ENCODE measurements at places on chromosomes 7 and 10. TPM values are rescaled to one million over a fixed set of nuclear protein-coding genes. Genes with fewer than 3 reads are reported as not detected.
A peak's percentile ranks its signal among the peaks of the same experiment; 100 is the strongest.

The HACD1 gene
- 87.7 TPM for total RNA-seq

GRCh38 chr10:102140218-102140617 is 7.4 kb downstream of the PPRC1 start:
- no peak for DNase-seq

- peak; percentile 8 for DNase-seq
These were observed 265.6 kb upstream of the FOXK1 start for GRCh38 chr7:4416396-4417056.

DNA sequence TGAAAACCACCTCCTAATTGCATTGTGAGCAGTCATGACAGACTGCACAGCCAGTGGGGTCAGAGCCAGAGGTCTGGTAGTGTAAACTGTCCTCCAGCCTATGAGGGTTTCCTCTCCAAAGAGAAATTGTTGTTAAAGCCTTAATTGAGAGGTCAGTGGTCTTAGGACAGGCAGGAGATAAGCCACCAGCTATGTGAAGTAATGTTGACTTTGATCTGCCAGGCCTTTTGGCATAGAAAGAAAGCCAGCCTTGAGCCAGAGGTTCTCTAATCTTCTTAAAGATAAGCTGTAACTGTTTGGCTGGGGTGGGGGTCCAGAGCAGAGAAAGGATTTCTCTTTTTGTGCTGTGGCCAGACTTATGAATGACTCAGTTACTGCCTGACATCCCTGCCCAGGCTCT is 248.4 kb downstream of the WDR11 start:
- peak; percentile 45 for DNase-seq

DNA sequence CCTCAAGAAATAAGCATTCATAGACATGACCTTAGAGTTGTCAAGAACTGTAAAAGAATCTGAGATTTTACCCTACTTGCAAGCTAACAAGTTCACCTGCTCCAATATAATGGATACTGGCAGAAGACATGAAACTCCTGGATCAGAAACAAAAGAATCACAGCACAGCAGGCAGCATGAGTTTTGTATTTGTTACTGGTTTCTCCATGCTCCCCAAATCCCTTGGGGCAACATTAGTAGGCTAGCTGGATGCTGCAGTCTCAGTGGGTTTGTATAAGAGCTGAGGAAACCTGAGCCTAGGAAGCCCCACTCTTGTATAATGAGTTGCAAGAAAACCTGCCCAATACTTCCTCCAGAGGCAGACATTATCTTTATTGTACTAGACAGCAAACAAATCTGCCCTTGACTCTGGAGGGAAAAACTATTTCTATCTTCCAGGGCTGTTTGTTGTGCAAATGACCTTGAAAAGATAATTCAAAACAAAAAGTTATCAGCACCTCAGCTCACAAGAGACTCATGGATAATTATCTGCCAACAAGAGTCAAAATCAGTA is 64.8 kb downstream of the ABLIM1 start:
- no peak for DNase-seq

The CCNY gene
- 89.4 TPM for total RNA-seq

- DNase-seq, result peak; percentile 68
These were observed 99.4 kb upstream of the TMEM106B start for GRCh38 chr7:12111422-12112405.

The IKZF1 gene
- total RNA-seq, result 0.60 TPM

The GPRIN2 gene
- 2.2 TPM for total RNA-seq

DNA sequence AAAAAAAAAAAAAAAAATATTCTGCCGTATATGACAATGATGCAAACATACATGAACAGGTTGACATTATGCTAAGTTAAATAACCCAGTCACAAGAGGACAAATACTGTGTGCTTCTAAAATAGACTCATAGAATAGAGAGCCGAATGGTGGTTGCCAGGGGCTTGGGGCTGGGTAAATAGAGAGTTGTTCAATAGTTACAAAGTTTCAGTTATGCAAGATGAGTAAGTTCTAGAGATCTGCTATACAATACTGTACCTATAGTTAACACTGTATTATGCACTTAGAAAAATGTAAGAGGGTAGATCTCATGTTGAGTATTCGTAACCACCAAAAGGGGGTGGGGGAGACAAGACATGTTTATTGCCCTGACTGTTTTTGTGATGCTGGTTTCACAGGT is 77.1 kb upstream of the GNAI1 start:
- DNase-seq, result no peak

The MMP21 gene
- not detected for total RNA-seq

DNA sequence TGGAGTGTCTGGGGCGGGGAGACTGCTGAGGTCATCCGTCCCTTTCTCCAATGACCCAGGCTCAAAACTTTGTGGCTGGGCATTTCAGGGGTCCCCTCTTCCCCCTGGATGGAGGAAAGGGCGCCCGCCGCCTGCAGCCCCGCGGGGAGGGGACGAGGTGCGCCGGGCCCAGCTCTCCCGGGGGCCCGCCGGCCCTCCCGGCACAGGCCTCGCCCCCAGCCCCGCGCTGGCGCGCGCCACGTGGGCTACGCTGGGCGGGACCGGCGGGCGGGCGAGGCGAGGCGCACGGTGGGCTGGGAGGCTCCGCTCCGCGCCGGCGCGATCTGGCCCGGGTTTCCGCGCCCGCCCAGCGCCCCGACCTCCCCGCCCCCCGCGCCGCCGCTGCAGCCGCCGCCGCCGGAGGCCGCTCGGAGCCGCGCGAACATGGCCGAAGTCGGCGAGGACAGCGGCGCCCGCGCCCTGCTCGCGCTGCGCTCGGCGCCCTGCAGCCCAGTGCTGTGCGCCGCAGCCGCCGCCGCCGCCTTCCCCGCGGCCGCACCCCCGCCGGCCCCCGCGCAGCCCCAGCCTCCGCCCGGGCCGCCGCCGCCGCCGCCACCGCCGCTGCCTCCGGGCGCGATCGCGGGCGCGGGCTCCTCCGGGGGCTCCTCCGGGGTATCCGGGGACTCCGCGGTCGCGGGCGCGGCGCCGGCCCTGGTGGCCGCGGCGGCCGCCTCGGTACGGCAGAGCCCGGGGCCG is at the start of gene FOXK1:
Gene FOXK1, plus strand, starts transcription at position 410 of the 735 bp plus-strand sequence. Its CDS starts 14 bp downstream, at position 424.
- DNase-seq, result peak; percentile 42

DNA sequence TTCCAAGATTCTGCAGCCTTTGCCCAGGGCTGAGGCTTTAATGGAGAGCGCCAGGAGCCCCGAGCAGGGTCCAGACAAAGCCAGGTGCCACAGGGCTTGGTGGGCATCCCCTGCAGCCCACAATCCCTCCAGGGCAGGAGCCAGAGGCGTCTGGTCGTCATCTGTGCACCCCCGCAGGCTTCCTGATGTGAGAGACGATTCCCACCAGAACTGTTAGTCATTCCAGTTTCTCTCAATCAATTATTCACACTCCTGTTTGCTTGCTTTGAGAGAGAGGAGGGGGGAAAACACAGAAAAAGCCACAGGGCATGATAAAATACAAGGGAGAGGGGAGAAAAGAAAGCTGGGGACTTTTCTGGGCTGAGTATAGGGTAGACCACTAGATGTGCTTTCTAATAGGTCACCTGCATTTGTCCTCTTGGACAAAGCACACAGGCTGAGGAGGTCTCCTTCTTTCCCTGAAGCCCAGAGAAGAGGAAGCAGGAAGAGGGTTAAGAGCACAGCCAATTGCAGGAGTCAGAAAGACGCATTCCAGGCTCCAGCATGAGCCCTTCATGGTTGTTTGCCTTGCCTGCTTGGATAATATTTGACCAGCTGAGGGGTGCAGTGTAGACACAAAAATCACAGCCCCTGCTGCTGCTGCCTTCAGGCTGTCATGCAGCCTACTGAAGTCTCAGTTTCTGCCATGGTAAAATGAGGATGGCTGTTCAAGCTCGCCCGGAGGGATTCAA is 194.4 kb downstream of the PLXNA4 start:
- DNase-seq, result no peak

DNA sequence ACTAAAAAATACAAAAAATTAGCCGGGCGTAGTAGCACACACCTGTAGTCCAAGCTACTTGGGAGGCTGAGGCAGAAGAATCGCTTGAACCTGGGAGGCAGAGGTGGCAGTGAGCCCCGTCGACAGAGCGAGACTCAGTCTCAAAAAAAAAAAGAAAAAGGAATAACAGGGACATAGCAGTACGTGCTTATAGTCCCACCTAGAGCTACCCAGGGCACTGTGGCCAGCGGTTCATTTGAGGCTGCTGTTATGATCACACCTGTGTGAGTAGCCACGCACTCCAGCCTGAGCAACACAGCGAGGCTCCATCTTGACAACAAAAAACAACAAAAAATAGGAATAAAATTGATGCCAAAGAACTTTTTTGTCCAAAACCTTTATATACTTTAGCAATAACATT is 17.1 kb downstream of the WAPL start:
- no peak for DNase-seq

The AGMO gene
- total RNA-seq, result 0.41 TPM

The FAM25A gene
- total RNA-seq, result not detected

- DNase-seq, result no peak
These were observed 173.9 kb downstream of the TNS3 start for GRCh38 chr7:47407821-47408674.

DNA sequence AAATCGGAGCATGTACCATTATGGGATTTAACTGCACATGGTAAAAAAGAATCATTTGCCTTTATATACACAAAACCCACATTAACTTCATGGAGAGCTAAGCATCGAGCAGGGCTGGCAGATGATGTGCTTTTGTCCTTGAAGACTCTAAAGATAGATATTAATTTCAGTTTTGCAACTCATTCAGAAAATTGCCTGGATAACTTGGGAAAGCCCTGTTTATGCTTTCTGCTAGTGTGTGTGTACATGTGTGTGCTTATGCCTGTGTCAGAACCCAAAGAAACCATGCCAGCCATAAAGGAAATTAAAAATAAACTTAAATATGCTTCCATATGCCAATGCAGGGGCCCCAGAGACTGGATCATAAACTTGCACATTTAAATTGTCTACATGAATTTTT is 640.0 kb downstream of the PARD3 start:
- no peak for DNase-seq

The ZFYVE27 gene
- 32.8 TPM for total RNA-seq

GRCh38 chr10:28850784-28851183 is 173.5 kb downstream of the BAMBI start:
- no peak for DNase-seq

GRCh38 chr10:122047560-122047959 is 58.6 kb downstream of the TACC2 start:
- no peak for DNase-seq

The GRM8 gene
- total RNA-seq, result 2.2 TPM

DNA sequence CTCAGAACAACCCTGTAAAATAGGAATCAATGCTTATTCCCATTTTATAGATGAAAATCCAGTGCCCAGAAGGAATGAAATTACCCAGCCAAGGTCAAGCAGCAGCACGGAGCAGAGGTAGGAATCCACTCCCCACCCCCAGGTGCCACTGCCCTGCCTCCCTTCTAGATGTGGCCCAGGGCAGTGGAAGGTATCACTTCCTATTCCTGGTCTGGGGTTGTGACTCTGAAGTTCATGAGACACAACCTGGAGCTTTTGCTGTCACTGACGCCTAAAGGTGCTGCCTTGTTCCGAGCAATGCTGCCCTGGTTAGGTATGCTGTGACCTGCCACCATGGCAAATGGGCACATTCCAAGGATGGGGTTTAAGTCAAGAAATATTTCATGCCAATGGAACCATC is 53.6 kb downstream of the PIK3AP1 start:
- no peak for DNase-seq

DNA sequence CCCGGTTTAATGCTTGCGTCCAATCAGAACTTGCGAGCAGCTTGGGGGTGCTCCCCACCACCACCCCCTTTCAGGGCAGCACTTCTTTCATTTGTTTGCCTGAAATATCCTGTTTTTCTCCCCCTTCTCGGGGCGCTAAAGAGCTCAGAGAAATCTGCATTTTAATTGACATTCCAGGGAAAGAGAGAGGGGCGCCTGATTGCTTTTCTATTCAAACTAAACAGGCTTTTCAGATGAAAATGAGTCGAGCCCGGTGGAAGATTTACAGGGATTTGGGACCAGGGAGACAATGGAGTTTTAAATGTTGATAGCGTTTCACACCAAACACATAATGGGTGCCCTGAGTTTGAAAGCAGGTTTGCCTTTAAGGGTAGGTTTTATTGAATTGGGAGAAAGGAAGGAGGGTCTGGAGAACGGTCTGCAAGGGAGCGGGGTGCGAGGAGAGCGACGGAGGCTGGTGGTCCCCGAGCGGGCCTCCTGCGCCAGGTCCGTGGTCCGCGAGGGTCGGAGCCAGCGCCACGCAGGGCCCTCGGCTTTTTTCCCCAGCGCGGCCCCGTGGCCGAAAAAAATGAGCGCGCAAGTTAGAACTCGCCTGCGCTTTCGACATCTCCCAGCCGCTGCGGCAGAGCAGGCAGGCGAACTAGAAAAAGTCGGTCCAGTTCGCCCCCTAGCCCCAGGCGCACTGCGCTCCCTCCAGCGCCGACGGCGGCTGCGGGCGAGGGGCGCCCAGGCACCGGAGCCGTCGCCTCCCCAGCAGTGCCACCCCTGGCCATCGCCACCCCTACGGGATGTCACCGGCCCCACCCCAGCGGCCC is 1.3 kb downstream of the FGFR2 start:
- no peak for DNase-seq

- DNase-seq, result no peak
These were observed 16.2 kb upstream of the MACC1 start for GRCh38 chr7:20233362-20233761.

DNA sequence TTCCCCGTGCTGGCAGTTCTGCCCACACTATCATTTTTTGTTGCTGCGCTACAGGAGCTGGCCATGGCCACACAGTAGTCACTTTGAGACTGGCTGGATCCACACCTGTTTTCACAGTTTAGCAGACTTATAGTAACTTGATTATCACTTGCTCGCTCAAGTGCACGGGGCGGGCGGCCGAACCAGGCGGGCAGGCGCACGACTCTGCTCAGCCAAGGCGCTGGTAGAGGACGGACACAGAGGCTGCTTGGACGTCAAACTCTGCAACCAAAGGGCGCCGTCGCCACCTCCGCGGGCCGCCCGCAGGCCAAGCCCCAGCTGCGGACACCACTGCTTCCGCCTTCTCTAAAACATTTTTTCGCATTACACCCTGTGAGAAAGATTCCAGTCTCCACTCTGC is 38.4 kb upstream of the PHYHIPL start:
- DNase-seq, result no peak

- DNase-seq, result no peak
These were observed 71.1 kb upstream of the KAT6B start for GRCh38 chr10:74755273-74755672.

- DNase-seq, result no peak
These were observed 71.7 kb upstream of the AUTS2 start for GRCh38 chr7:69526570-69526969.

The DPP6 gene
- 0.48 TPM for total RNA-seq

DNA sequence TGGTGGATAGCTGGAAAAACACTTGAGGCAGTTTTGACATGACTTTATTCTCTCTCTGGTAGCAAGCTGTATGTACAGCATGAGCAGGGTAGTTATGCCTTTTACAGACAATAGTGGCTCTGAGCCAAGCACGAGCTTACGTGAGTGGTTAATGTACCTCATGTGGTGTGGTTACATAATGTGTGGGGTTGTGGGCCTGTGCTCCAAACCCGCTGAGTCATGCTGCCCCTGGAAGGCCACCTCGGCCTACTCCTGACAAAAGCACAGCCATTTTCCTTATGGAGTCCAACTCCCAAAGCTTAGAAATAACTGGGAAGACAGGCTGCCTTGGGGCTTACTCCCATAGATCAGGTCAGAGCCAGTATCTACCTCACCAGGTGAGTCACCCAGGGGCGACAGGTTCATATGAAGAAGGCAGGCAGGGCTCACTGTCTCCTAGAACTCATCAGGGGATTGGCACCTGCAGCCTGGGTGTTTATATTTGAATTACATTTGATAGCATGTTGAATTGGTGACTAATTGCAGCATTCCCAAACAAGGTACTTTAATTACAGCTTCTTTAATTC is 404.5 kb downstream of the ADRA2A start:
- DNase-seq, result peak; percentile 39

The OR2A5 gene
- total RNA-seq, result not detected

- DNase-seq, result peak; percentile 18
These were observed 19.1 kb downstream of the ADAM8 start for GRCh38 chr10:133257489-133258065.

The PTN gene
- 11.1 TPM for total RNA-seq

- DNase-seq, result no peak
These were observed 884 bp downstream of the RINT1 start for GRCh38 chr7:105532709-105533460.
